Activated naive CD8-positive, alpha-beta T cell treated with anti-CD3 and anti-CD28 coated beads, Interleukin-2, amount 50 U/mL, for 16 hours (primary cell): ENCODE measurements at places on chromosomes 16 and 17.

- DNase-seq, result no peak
These were observed 1.7 kb upstream of the SLC13A2 start for GRCh38 chr17:28471531-28472342.

- DNase-seq, result no peak
These were observed 651 bp downstream of the SHMT1 start for GRCh38 chr17:18362698-18363100.

DNA sequence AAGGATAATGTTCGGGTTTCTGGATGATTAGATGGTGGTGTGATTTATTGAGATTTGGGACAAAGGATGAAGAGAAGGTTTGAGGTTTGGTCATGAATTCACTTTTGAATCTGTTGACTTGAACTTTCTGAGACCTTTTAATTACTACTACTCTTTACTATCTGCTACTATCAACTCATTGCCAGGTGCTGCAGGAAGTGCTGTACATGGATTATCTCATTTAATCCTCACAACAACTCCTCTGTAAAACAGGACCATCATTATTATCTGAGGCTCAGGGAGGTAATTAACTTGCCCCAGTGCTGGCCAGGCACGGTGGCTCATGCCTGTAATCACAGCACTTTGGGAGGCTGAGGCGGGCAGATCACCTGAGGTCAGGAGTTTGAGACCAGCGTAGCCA lies 2.9 kb upstream of the ANKRD40 start:
- DNase-seq, result no peak

GRCh38 chr17:64410750-64411490 lies 20.3 kb upstream of the PECAM1 start:
- no peak for DNase-seq

DNA sequence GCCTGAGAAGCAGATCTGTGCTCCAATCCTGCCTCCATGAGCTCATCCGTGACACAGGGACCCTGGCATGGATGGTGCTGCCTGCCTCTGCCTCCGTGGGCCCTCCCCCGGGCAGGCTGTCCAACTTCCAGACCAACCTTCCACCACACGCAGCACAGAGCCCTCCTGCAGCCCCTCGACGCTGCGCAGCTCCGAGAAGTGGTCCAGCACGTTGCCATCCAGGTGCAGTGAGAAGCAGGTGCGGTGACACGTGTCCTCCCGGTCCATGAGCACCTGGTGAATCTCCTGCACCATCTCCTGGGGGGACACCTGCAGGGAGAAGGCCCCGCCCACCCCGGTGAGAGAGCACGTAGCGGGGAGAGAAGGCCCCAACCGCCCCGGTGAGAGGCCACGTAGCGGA lies 8.4 kb downstream of the CLUH start:
- no peak for DNase-seq

- no peak for DNase-seq
These were observed 7.5 kb downstream of the ZNF205 start for GRCh38 chr16:3119701-3120408.

DNA sequence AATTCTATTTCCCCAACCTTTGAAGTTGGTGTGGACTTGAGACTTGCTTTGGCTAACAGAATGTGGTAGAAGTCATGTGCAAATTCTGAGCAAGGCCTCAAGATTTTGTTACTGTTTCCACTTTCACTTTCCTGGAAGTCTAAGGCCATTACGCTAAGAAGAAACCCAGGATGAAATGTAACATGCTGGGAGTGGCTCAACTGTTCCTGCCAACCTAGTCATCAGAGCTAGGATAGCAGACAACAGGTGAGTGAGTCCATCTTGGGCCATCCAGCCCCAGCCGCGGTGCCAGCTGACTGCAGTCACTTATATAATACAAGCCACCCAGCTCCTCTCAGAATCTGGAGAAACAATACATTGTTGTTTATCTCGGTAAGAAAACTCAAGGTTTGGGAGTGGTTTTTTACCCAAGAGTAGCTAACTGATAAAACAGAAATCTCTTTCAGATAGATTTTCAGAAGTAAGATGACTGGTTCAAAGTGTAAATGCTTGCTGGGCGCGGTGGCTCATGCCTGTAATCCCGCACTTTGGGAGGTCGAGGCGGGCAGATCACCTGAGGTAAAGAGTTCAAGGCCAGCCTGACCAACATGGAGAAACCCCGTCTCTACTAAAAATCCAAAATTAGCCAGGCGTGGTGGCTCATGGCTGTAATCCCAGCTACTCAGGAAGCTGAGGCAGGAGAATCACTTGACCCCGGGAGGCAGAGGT lies 10.7 kb upstream of the STX4 start:
- DNase-seq, result no peak

DNA sequence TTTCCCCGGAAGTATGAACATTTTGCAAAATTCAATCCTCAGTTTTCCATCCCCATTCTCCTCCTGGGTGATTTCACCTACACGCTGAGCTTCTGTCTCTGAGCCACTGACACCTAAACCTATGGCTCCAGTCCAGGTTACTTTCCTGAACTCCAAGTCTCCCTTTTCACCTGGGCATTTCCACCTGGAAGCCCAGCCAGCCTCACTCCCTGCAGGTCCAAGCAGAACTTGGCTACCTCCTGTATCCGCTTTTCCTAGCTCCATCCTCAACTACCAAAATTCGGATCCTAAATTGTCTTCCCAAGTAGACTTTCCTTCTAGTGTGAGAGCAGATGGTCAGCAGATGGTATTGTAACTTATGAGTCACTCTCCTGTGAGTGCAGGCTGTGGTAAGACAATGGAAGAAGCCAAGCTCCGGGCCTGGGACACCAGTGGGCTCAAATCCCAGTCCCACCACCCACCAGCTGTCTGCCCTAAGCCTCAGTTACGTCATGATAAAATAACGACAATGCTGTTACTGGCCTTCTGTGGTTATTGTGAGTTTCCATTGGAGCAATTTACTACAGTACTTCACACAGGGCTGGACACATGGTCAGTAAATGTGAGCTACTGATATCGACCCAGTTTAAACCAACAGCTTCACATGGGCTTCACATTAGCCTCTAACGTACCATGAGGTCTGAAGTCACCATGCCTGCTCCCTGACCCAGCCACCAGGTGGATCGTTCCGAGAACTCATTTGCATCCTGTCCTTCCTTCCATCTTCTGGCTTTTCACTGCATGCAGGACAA lies 33.3 kb downstream of the PECAM1 start:
- DNase-seq, result no peak

DNA sequence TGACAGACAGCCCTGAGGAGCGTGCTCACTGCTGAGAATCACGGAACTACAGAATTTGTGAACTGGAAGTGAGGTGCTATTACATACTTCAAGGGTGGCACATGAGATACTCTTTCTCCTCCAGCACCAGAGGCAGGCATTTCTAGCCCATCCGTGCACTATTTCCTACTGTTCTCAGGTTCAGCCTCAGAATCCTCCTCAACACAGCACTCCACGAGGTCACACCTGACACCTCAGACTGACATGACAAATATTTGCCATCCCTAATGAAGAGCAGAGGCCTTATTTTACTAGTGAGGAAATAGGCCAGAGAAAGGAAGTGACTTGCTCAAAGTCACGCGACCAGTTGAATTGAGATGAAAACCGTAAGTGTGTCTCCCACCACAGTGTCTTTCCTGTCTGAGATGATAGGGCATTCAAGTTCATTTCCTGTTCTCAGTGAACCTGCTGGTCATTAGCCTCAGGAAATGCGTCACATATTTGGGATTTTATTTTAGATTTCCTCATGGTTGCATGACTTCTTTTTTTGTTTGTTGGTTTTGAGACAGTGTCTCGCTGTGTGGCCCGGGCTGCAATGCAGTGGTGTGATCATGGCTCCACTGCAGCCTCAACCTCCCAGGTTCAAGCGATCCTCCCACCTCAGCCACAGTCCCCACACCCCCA lies 23.6 kb downstream of the SEZ6 start:
- peak; percentile 17 for DNase-seq

DNA sequence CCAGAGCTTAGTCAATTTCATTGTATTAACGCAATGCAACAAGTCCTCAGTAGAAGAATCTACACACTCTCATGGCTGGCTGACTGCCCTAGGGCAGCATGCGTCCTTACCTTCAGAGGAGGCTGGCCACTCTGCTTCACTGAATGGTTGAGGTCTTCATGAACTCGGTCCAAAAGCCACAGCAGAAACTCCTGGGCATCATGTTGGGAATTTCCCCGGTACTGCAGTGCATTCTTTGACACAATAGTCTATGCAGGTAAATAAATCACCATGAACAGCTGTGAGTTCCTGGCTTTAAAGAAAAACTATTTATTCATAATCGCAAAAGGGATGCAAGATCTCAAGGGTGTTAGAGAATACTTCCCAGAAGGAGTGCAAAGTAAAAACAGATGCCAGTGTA lies 41.3 kb downstream of the USP31 start:
- no peak for DNase-seq

DNA sequence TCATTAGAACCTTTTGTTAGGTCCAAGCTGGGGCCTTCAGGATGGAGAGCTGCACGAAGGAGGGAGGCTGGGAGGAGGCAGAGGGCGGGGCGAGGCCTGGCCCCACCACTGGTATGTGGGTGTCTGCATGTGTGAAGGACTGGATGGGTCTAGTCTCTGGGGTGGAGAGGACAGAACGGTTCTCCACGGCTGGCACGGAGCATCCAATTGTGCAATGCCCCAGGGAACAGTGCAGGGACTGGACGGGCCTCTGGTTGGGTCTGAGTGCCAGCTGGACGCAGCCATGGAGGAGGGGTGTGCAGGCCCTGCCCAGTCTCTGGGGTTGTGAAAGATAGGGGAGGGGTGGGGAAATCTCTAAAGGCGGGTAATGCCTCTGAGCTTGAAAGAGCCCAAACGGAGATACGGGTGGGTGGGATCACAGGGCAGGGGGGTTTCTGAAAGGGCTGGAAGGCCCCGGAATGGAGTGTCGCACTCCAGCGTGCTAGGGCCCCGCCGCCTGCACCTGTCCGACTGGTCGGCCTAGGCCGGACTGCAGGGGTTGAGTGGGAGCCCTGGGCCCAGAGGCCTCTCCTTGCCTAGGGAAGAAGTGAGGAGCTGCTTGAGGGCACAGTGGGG lies 1.6 kb downstream of the PPL start:
- no peak for DNase-seq

- no peak for DNase-seq
These were observed at the start of gene NECAB2 for GRCh38 chr16:83967838-83968305. NECAB2 (plus strand) TSS chr16:83968244; CDS start chr16:83968649, 405 bp downstream.

DNA sequence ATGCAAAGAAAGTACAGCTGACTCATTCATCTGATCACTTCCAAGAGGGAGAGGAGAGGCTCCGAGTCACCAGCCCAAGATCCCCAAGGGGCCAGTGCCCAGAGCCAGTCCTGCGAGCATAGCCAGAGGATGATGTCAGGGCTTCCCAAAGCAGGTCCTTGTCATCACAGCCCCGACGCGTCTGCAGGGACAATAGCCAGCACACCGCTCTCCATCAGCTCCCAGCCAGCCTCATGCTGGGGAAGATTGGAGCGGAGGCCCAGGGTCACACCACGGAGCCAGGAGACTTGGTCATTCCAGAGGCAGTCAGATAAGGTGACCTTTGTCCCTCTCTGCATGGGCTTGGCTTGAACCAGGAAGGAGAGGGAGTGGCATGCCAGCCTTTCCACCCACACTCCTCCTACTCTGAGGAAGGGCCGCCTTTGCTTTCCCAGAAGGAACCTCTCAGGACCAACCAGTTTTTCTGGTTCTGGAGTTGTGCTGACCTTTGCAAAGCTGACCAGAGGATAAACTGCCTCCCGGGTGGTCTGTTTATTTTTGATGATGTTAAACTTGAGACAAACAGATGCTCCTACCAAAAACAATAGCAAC lies 58.3 kb upstream of the ARHGAP44 start:
- DNase-seq, result no peak

- peak; percentile 35 for DNase-seq
These were observed 379 bp upstream of the OTOP2 start for GRCh38 chr17:74923538-74924249.

DNA sequence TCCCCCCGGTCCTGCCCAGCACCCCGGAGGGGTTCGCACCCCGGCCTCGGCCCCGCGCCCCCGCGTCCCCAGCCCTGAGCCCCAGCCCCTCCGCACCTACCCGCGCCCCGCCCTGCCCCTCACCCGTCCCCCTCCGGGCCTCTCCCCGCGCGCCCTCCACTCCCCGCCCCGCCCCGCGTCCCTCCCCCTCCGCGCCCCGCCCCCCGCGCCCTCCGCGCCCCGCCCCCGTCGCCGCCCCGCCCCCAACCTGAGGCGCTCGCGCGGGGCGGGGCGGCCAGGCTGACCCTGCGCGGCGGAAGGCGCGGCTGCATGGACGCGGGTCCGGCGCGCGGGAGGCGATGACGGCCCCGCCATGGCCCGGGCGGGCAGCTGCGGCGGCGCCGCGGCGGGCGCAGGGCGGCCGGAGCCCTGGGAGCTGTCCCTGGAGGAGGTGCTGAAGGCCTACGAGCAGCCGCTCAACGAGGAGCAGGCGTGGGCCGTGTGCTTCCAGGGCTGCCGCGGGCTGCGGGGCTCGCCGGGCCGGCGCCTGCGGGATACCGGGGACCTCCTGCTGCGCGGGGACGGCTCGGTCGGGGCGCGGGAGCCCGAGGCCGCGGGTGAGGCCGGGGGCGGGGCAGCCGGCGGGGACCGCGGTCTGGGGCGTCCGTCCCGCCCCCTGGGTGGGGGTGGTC lies at the start of gene SPIRE2:
Gene SPIRE2, plus strand, starts transcription at position 277 of the 671 bp plus-strand sequence. Its CDS starts 76 bp downstream, at position 353.
- DNase-seq, result peak; percentile 25

DNA sequence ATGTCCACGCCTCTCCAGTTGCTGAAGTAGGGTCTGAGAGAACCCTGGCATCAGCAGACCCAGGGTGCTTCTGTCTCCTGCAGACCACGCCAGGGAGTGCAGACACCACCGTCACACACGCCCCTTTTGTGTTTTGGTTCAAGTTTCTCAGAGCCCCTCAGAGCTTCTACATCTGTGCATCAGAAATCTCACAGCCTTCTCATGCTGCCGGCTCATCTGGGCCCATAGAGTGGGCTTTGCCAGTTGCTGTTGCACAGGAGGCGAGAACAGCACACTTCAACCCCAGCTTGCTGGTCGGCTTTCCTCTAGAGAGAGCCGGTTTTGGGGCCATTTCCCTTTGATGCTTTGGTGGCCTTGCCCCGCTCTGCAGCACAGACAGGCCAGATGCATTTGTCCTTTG lies 60.9 kb downstream of the PDPK1 start:
- DNase-seq, result no peak

DNA sequence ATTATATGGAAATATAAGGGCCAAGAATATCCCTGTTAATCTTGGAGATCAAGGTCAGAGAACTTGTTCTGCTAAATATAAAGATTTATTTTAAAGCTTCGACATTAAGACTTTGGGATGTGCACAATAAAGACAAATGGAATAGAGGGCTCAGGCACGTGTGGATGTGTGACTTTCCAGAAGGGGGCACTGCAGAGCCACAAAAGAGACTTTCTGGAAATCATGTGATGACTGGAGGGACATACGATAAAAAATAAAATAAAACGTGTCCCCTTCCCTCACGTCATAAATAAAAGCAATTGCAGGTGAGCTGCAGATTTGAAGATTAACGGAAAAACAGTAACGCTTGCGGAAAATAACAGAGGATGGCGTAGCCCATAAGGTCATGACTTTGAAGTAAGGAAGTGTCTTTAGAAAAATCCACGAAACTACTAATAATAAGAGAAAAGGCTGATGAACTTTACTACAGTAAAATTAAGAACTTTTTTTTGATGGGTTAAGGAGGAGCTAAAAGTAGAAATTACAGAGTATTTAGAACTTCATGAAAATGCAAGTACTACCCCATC lies 9.4 kb upstream of the ENGASE start:
- DNase-seq, result peak; percentile 35

- DNase-seq, result no peak
These were observed 76.8 kb downstream of the TUBD1 start for GRCh38 chr17:59815965-59816364.

GRCh38 chr16:1119766-1120576 lies 23.9 kb upstream of the C1QTNF8 start:
- no peak for DNase-seq

- no peak for DNase-seq
These were observed 7.8 kb downstream of the TEX14 start for GRCh38 chr17:58684003-58684402.
